ENCODE measurements at places on chromosomes 3 and 15.

DNA sequence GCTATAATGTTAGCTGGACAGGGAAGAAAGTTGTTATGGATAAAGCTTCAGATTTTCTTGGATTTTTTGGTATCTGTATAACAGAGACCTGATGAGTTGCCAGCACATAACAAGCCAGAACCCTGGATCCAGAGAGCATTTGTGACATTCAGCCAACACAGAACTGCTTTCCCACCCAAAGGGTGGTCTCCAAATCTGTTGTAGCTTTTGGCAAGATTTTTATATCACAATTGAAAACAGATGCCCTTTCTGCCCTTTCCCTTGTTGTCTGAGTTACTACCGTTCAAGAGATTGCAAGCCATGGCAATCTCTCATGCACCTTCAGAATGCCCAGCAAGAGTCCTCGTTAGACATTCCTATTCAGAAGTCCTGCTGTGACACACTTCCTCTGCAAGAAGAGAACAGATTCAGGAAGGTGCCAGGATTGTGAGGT is 107.6 kb upstream of the FGF7 start:
- DNase-seq: peak; percentile 56

DNA sequence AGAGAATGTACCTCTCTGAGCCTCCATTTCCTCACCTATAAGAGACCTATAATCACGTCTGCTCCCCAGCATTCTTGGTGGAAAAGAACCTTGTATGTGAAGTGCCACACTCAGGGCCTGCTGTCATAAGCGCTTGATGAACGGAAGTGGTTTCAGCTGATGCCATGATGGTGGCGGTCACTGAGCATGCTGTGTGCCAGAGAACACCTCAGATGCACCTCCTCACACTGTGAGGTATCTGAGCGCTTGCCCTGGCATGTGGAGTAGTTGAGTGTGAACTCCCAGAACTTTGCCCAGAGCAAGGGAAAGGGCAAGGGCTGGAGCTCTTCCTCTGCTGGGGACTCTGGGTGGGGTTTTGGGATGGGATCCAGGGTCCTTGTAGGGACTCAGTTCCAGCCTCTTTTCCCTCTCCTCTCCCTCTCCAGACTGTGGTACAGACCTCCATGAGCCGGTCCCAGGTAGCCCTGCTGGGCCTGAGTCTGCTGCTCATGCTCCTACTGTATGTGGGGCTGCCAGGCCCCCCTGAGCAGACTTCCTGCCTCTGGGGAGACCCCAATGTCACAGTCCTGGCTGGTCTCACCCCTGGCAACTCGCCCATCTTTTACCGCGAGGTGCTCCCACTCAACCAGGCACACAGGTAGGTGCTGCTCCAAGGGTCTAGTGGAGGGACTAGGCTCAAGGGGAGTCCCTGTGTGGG is 2.7 kb downstream of the ABHD14A start:
- DNase-seq: no peak

GRCh38 chr3:185931777-185932612 is 5.8 kb downstream of the TRA2B start:
- DNase-seq: no peak

DNA sequence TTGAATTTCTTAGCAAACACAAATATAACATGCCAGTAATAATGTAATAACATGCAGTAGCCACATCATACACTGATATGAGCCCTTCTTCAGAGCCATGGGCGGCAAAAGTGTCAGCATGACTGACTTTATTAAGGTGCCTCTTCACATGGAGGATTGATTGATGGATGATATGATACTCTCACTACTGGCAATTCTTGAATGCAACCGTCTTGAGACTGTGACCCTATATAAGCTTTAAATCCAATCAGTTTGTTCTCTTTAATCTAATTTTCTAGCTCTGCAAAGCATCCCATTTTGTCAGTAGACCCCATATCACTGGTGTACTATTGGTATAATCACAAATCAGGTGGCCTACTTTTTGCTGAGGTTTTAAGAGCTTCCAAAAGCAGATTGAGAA is 463.7 kb upstream of the ROBO2 start:
- no peak for DNase-seq

GRCh38 chr3:52253314-52254304 is 8.1 kb downstream of the PPM1M start:
- DNase-seq: no peak

DNA sequence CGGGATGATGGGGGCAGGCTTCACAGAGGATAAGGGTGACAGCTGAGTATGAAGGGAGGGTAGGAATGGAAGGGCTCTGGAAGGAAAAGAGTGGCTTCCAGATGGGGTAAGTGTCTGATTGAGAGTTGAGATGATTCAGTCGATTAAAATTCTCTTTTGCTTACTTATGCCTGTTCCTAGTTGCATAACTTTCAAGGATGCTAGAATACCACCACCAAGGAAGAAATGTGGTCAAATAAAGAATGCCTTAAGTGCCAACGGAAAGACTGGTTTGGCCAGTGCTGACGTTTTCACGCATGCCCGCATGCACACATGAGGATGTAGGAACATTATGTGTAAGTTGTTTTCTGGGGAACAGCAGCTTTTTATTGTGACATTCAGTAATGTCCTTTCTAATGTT is 263.4 kb upstream of the WNT5A start:
- no peak for DNase-seq

- no peak for DNase-seq
Measured at GRCh38 chr15:53274630-53275029, 484.5 kb upstream of the ONECUT1 start.

GRCh38 chr3:30602946-30603345 is 3.5 kb upstream of the TGFBR2 start:
- DNase-seq: no peak

DNA sequence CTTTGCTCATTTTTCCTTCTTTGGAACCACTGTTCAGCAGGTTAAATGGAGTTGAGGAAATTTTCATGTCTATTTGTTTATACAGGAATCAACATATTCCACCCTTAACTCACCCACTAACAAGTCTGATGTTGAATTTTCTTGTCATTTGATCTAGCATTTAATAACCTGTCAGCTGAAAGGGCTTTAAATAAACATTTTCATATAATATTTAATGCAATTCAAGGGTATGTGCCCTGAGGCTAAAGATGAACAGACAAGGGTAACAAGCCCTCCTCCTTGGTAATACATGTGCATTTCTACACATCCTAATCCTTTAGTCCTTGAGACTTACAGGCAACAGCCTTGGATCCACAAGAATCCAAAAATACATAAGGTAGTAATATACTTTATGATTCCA is 435.0 kb upstream of the NR2F2 start:
- DNase-seq: no peak

DNA sequence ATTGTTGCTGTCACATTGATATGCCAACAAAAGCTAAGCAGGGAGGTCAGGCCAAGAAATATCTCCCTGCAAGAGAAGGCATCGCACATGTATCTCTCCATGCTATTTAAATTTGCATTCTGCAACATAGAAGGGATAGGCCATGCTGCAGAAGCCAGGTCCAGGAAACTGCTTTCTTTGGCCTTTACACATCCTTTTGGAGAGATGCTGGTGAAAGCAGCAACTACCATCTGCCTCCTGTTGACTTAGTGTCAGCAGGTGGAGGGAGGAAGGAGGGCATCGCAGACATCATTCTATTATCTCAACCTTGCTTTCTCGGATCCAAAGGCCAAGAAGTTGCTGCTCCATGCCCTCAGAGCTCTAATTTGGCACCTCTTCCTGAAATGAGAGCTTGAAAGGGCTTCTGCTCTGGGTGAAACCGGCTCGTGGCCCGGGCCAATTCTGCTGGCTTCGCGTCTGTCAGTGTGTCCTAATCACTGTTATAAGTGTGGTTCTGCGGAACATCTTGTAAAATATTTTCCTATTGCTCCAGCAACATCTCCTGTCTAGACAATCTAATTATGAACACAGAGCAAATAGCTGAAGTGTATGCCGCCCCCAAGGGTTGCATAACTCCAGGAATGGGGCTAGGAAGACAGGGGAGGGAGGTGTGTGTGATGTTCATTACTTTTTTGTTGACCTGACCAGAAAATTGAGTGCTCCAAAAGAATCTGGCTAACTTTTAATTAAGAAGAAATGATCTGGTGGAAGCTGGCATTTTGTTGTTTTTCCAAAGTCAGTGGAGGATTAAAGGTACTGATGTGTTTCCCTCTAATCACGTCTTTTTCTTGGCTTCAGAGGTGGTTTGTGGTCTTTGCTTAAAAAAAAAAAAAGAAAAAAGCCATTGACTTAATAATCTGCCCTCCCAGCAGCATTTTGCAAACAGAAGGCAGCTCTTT is 89.1 kb downstream of the TPRG1 start:
- DNase-seq: no peak

DNA sequence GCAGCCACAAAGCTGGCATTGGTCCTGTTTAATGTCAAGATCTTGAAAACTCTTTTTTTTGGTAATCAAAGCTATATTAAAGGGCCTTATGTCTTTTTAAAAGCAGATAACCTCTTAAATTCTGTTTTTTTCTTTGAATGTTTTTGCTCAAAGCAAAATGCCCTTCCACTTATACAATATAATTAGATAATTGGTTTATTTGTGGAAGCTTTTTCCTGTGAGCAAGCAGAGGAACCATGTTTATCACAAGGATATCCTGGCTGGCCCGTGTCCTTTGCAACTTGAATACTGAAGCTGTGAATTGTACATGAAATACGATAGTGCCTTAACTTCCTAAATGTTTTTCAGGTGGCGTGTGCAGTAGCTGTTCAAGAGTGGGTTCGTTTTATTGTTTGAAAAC is 2.6 kb downstream of the ST3GAL6 start:
- DNase-seq: no peak

DNA sequence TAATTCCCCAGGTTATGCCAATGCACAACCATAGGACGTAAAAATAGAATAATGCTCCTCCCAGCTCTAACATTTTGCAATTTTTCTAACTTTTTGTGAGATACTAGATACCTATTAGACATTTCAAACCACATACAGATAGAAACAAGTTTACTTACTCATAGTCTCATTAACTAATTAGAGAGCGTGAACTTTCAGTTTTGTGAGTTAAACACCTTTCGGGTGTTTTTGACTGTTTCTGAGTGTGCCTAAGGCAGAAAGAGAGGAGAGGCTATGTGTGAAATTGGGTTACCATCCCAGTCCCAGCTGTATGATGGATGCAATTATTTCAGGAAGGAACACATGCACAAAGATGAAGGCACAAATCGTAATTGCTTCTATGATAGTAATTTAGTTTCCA is 300.4 kb upstream of the POU1F1 start:
- no peak for DNase-seq

DNA sequence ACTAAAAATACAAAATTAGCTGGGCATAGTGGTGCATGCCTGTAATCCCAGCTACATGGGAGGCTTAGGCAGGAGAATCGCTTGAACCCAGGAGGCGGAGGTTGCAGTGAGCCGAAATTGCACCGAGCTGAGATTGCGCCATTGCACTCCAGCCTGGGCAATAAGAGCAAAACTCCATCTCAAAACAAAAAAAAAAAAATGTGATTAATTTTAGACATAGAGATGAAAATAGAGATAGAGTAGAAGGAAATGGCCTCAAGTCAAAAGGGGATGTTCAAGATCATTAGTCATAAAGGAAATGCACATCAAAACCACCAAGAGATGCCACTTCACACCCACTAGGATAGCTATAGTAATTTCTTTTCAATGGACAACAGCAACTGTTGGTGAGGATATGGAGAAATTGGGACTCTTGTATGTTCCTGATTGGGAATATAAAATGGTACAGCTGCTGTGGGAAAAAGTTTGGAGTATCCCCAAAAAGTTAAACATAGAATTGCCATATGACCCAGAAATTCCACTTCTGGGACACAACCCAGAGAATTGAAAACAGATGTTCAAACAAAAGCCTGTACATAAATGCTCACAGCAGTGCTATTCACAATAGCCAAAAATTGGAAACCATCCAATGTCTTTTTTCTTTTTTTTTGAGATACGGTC is 55.4 kb downstream of the ABHD2 start:
- no peak for DNase-seq

DNA sequence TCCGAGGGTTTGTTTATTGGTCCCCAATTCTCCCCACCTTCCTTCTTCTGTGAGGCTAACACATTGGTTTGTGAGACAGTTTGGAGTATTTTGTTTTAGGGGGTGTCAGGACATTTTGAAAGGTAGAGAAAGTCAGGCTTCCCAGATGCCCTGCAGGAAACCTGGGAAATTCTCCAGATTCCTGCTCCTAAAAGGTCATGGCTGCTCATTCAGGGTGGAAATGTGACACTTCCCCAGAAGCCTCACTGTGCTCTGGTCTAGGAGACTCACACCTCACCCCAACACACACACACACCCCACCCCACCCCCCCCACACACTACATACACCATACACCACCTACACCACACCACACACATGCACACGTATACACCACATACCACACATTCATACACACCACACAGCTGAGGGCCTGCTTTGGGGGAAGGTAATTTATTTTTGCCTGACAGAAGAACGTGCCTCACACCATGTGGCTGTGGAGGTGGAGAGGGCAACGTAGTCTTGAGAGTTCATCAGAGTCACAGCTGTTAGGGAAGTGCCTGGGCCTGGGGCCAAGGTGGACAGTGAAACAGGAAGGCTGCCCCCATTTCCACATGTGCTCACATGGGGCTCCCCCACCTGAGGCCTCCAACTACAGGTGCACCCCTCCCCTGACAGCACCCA is 40.4 kb upstream of the LIMD1 start:
- DNase-seq: peak; percentile 72

DNA sequence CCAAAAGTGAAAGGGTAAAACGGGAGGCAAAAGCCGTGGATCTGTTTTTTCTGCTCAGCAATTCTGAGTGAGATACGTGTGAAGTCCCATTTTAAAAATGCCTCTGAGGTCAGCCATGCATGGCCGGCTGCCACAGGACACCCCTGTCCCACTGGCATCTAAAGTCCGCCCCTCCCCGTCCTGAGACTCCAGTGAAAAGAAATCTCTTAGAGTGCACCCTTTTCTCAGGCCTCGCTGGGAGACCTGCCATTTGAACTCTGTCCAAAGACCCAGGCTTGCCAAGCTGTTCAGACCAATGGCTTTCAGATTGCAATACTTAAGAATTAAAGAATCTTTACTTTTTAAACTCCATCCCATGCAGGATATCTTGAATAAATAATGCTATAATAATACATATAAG is 61.0 kb upstream of the SLC24A5 start:
- DNase-seq: peak; percentile 76

GRCh38 chr3:196741249-196741889 is 1.7 kb downstream of the PAK2 start:
- DNase-seq: no peak

- DNase-seq: no peak
Measured at GRCh38 chr3:117131259-117131658, 421.7 kb downstream of the TUSC7 start.

- no peak for DNase-seq
Measured at GRCh38 chr3:187987924-187988323, 166.0 kb upstream of the LPP start.

GRCh38 chr3:97958796-97959195 is 13.4 kb downstream of the RIOX2 start:
- DNase-seq: no peak

GRCh38 chr3:13662238-13662847 is 113.4 kb downstream of the FBLN2 start:
- DNase-seq: no peak

All from left hindlimb (tissue), 1 donor.